ENCODE measurements at places on chromosomes 11 and 22.

DNA sequence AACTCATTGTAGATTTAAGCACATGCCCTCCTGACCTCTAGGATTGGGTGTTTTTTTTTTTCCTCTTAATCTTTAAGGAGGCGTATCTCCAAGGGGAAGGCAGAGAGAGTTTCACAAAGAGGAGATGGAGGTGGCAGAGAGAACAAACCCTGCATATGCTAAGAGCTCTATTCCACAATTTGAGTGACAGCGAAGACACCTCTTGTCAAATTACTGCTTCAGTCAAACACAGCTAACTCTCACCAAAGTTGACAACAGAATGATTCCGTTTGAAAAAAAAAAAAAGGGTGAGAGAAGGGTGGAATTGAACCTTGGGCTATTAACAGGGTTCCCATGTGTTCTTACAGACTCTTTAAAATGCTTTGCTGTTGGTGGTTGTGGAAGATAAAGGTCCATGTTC, 112.6 kb downstream of the NXPE2 start:
- DNase-seq, result no peak

DNA sequence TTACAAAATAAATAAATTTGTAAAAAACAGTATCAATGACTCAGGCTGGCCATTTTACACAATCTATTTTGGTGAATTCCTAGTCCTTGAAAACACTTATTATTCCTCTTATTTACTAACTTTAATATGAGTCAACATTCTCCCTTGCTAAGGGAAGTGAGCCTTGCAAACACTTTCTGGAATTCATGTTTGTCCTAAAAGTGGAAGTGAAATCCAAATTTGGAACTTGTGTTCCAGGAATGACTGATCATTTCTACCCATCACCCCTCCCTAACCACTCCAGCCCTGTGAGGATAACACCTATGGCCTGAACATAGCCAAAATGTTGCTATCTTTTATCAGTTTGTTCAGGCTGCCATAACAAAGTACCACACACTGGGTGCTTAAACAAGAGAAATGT, 83.1 kb downstream of the OR5AK2 start:
- no peak for DNase-seq

- DNase-seq, result no peak
These were observed 9.1 kb downstream of the TIMP3 start for GRCh38 chr22:32810555-32811133.

DNA sequence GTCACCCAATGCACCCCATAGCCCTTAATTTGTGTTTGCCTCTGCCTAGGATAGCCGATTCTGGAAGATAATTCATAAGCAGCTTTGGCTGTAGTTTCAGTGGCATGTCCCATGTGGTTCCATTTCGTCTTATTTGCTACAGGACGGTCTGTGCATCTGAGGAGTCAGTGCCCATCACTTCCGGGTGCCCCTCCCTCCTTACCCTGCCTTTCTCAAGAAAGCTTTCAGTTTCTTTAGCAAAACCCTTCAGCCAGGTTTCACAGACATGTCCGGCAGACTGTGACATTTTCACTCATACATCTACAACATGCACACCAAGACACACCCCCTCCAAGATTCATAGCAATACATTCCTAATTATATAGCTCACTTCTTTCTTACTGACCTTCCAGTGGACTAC, 14.3 kb downstream of the TP53AIP1 start:
- DNase-seq, result no peak

GRCh38 chr11:118170882-118171268, 5.6 kb downstream of the SCN2B start:
- DNase-seq, result no peak

- no peak for DNase-seq
These were observed 4.1 kb downstream of the MMP20 start for GRCh38 chr11:102620818-102621561.
